ENCODE measurements at places on chromosomes 13 and 19.

- DNase-seq = no peak
These were observed 122.6 kb upstream of the FNDC3A start for GRCh38 chr13:48852911-48853727.

GRCh38 chr19:47742634-47743033 lies 2.7 kb upstream of the NOP53 start:
- DNase-seq = no peak

- no peak for DNase-seq
These were observed 17.3 kb downstream of the SHANK1 start for GRCh38 chr19:50702158-50702870.

DNA sequence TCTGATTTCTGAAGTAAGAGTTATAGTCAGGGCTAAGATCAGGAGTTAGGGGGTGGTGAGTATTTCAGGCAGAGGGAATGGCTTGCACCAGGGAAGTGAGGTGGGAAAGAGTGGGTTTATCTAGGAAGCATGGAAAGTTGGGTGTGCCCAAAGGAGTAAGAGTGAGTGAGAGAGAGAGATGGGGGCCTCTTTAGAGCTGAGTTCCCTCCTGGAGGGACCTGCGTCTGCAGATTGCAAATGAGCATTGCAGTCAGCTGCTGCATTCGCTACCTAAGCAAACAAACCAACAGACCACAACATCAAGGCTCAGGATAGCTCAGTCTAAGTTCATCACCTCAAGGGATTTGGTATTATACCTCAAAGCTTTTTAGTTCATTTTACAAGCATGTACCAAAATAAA lies 405.8 kb downstream of the FGF9 start:
- DNase-seq = no peak

- no peak for DNase-seq
These were observed 40.6 kb downstream of the SUGP2 start for GRCh38 chr19:18992696-18993095.

DNA sequence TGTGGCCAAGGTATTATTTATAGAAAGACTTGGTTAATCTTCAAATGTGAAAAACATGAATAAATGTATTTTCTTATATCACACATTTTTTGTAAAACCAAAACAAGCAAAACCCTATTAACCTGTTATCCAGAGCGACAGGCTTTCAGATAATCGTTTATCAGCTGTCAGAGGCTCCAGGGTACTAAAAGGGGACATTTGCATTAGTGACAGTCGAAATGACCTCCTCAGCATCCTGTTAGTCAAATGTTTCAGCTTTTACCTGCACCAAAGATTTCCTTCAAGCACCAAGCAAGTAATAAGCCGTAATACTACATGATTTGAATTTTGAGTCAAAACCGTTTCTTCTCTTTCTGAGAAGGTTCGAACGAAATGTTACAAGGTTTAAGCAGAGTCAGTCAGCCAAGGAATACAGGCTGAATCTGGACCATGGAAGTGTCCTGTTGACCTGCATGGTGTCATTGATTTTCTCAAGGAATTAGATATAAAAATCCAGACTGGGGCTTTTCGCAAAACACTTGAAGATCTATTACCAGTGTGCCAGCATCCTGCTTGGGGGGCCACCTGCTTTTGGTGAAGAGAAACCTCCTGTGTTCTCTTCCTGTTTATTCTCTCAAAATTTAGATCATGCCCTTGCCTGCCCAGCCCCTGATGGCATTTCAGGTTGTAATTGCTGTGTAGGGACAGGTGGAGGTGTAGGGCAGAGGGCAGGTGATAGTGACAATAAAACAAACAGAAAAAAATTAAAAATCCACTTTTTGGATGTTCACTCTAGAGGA lies 11.3 kb upstream of the RFC3 start:
- DNase-seq = no peak

DNA sequence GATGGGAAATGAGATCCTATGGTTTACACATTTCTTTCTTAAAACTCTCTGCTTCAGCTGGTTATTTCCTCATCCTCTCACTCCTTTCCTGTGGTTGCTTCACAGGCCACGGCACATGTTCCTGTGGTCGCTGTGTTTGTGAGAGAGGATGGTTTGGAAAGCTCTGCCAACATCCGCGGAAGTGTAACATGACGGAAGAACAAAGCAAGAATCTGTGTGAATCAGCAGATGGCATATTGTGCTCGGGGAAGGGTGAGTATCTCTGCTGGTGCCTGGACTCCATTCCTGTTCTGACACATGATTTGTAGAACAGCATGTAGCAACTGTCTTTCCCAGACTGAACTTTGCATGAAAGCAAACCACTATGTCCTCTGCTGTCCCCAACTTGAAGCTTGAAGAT lies 254.2 kb downstream of the ITGBL1 start:
- no peak for DNase-seq

DNA sequence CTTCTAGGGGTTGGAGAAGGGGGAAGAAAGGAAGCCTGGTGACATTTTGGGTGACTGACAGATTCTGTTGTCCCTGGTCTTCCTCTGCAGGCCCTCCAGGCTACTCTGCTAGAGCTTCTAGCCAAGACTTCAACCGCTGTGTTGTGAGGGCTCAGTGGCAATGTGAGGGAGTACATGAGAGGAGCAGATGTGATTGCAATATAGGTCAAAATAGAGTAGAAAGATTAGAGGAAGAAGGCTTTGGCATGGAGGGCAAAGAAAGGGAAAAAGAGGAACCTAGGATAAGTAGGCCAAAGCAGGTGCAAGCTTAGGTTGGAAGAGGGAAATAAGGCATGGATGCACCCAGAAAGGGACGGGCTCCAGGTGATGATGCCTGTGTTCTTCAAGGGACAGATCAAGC lies 216.9 kb downstream of the RGCC start:
- DNase-seq = no peak

GRCh38 chr13:25462301-25463125 lies 90.7 kb downstream of the ATP8A2 start:
- DNase-seq = no peak

DNA sequence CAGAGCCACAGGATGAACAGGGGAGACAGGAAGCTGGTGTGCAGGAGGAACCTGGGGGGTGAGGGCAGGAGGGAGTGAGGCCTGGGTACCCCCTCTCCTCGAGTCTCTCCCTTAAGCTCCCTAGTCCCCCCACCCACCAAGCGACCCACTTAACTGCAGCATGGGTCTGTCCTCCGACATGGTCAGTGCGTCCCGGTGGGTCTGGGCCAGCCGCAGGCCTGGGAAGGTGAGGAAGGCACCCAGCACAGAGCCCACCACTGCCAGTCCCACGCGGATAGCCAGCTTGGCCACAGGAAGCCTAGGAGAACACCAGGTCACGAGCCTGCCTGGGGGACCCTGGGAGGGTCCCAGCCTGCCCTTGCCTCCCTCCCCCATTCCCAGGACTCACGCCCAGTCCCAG lies 16.9 kb downstream of the TMEM161A start:
- DNase-seq = no peak

GRCh38 chr19:42245231-42245630 lies 2.8 kb upstream of the GSK3A start:
- no peak for DNase-seq

DNA sequence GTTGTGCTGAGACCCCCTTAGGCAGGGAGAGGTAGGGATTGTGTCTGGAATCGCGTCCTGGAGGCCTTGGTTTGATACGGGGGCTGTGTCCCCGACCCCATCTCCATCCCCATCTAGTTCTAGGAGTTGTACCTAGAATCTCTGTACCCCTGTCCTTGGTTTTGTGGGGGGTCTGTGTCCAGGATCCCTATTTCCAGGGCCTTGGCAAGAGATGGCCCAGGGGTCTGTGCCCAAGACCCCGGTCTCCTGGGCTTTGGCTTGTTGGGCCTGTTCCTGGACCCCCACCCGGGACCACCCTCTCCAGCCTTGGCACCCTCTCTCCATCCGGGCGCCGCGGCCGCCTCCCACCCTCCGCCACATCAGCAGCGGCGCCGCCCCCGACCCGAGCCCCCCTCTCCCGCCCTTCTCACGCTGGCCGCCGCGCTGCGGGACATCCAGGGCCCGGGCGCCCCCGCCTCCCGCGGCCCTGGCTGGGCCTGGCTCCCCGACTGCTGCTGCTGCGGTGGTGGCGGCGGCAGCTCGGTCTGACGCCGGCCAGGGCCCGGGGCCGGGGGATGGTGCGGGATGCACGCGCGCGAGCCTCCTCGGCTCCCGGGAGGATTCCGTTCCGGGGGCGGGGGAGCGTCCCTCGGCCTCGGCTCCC lies at the start of gene NUMBL:
Gene NUMBL, minus strand, starts transcription at position 602 of the 643 bp plus-strand sequence. Its CDS starts 168 bp downstream, at position 434.
- DNase-seq = no peak

- no peak for DNase-seq
These were observed 716 bp downstream of the SH2D3A start for GRCh38 chr19:6766357-6767080.

- DNase-seq = no peak
These were observed 154.5 kb downstream of the DCT start for GRCh38 chr13:94324767-94325540.

GRCh38 chr19:15508035-15508710 lies at the start of gene CYP4F22:
TSS of gene CYP4F22 (plus strand) at chr19:15508525. CDS start at chr19:15525337, 16,812 bp downstream.
- DNase-seq = no peak

- DNase-seq = peak; percentile 92
These were observed 3.0 kb downstream of the PRKD2 start for GRCh38 chr19:46713781-46714443.

DNA sequence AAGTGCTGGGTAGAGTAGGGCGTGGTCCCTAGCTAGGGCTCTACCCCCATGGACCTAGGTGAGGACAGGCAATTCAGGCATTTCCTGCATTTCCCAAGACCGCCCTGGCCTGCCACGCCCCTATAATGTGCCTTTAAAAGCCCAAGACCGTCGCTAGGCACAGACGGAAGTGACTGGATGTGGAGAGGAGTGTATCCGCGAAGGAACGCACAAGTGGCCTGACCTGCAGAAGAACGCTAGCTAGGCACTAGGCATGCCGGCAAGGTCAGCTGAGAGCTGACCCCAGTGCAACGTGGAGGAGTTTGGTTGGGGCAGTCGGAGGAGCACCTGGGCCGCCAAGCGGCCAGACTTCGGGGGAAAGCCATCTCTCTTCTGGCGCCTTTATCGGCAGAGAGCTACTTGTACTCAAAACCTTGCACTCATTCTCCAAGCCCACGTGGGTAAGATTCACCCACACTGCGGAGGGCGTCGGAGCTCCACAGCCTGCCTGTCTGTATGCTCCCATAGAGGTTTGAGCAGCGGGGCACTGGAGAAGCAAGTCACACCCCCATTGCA lies 370.0 kb downstream of the FGF9 start:
- no peak for DNase-seq

DNA sequence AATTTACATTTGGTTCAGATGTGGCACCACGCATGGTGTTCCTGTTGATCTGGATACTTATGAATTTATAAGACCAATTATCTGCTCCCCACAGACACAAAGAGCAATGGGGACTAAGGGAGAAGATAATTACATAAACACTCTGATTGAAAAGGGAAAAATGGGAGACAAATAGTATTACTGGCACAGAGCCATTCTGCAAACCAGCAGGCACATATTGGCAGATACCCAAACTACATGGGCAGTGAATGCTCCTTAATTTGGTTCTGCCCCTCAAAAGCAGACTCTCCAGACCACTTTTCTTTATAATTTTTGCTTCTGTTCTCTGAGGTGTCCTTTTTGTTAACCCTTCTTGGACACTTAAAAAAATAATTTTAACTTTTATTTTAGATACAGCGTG lies 1674.2 kb downstream of the PCDH9 start:
- DNase-seq = peak; percentile 95

DNA sequence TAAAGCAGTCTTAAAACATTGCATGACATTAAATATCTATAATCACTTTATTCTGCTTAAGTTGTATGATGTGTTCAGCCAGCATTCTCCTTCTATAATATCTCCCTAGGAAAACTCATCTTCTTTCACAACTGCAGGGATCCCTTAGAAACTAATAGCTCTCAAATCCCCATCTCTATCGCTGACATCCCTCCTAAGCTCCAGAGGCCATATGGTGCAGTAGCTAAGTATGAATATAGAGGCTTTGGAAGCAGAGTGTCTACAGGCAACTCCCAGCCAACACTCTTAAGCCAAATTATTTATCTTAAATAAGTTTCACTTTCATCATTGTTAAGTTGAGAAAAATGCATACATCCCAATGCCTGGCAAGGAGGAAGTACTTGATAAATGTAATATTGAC lies 349.5 kb upstream of the MIR17HG start:
- DNase-seq = no peak

DNA sequence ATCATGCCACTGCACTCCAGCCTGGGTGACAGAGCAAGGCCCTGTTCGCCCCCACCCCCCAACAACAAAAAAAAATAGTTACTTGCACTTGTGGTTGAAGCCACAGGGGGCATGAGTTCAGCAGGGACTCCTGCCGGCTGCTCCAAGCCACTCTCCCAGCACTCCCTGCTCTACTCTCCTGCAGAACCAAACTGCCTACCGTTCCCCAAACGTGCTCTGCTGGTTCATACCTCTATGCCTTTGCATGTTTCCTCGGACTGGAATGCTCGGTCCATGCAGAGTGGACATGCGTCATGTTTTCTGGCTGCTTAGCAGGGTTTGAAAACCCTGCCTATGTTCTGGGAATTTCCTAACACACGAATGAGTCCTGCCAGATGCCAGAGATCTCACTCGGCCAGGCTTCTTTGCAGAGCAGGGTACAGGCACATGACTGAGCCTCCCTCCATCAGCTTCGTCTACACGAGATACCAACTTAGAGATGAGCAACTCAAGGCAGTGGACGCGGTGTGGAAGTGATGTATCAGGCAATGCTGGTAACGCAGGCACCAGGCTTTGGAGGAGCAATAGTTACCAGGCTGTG lies 8.5 kb upstream of the SLC25A15 start:
- no peak for DNase-seq

DNA sequence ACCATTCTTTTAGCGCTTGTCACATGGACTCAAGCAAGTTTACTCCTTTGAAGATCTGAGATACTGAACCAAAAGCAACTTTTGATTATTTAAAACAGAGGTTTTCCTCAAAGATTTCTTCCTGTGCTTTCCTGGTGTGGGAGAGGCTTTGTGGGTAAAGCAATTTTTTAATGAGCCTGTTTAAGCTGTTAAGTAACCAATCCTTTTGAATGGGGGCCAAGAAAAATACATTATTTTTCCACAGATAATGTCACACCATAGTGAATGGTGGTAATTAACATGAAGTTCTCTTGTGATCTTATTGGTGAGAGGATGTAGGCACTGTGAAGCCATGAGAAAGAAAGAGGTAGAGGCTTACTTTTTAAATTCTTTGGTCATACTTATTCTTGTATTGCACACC lies 55.8 kb upstream of the OBI1 start:
- DNase-seq = peak; percentile 65

- no peak for DNase-seq
These were observed 164.6 kb downstream of the FGF14 start for GRCh38 chr13:102237230-102237629.

DNA sequence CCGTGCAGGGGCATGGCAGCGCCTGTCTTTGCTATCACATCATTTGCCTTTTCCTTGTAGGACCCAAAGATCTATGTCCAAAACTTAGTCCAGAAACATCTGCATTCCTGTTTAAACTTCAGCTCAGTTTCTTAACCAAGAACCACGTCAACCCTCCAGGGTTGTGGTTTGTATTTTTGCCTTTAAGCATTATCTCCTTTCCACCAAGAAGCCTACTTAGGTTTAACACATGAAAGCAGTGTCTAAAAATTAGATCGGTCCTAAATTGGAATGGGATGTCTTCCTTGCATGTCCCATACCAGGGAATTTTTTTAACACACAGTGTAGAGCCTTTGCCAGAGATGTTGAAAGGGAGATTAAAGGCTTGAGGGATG lies 38.8 kb downstream of the DHRS12 start:
- no peak for DNase-seq
